H54 (cell line): ENCODE measurements at places on chromosomes 16 and 17.
A peak's percentile ranks its signal among the peaks of the same experiment; 100 is the strongest.

- no peak for DNase-seq
These were observed 119.0 kb upstream of the HS3ST2 start for GRCh38 chr16:22694887-22695382.

DNA sequence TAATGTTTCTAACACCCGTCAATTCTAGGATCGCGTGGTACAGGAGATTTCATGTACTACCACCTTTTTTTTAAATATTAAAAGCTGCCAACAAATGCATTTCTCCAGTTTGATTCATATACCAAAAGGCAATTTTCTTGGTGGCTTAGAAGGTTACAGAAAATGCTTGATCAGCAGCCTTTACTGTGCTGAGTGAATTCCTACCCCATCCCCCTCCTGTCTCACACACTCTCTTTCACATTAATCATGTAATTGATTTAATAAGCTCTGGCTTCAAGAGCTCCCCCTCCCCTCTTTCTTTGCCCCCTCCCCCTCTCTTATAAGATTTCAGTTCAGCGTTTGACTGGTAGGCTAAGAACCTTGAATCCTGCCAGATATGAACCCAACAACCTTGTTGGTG lies 110.5 kb downstream of the RBFOX1 start:
- no peak for DNase-seq

DNA sequence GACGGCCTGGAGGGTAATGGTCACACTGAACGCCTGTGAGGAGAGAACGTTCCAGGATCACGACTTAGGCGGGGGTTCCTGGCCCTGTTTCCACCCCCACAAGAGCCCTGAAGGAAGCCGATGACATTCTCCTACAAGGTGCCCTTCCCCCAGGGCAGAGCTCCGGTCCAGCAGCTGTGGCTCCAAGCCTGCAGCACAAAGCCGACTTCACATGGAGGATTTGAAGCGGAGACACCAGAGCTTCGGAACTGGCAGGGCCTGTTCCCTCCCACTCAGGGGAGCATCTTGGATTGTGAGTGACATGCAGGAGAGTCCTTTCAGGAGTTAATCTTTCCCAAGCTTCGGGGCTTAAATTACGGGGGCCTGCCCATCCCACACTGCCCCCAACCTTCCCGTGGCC lies 5.0 kb downstream of the FADS6 start:
- no peak for DNase-seq

GRCh38 chr16:78538919-78539318 lies 439.5 kb downstream of the WWOX start:
- no peak for DNase-seq

- no peak for DNase-seq
These were observed 3.1 kb downstream of the DHRS11 start for GRCh38 chr17:36594626-36595401.

- no peak for DNase-seq
These were observed 11.4 kb downstream of the RPUSD1 start for GRCh38 chr16:776824-777223.

- DNase-seq = peak; percentile 67
These were observed 13.3 kb upstream of the RPL38 start for GRCh38 chr17:74190154-74190553.
